ENCODE measurements at places on chromosomes 6 and 20.

GRCh38 chr20:47009784-47010183 lies 115.1 kb downstream of the EYA2 start:
- DNase-seq = no peak

- peak; percentile 78 for DNase-seq
Observed at GRCh38 chr20:45406260-45407066, 1.6 kb upstream of the DBNDD2 start.

GRCh38 chr20:3857405-3857804 lies 10.8 kb downstream of the MAVS start:
- no peak for DNase-seq

DNA sequence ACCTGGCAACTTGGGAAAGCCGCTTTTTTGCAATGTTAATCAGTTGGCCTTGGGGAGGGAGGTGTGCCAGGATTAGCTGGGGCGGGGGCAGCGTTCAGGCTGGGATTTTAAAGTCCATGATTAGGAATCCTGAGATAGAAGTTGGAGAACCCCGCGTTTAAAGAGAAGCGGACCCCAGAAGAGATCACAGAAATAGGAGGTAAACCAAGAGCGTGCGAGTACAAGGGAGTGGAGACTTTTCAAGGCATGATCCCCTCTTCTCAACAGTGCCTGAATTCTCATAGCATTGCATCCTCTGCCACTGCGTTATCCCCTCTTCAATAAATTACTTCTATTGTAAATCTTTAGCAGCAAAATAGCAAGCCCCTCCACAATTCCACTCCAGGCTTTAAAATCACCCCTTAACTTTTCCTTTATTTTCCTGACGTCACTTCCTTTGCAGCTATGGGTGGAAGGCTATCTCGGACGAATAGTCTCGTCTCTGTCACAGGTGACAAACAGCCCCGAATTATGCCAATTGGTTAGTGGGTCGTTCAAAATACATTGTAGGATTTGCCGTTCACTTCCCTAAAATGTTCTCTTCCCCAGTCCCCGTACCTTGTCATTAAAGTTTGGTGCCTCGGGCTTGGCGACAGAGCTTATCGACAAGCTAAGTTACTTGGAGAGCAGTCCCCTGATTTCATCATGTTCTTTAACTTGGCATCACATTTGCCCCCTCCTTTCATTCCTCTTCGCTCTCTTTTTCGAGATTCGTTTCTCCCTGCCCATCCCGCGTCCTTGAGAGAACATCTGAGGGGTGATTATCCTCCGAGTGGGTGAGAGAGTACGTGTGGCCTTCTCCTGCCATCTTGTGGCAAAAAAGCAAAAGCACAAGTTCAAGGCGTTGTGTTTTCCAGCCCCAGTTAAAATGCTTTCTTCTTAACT lies 17.1 kb downstream of the OR2B2 start:
- peak; percentile 56 for DNase-seq

DNA sequence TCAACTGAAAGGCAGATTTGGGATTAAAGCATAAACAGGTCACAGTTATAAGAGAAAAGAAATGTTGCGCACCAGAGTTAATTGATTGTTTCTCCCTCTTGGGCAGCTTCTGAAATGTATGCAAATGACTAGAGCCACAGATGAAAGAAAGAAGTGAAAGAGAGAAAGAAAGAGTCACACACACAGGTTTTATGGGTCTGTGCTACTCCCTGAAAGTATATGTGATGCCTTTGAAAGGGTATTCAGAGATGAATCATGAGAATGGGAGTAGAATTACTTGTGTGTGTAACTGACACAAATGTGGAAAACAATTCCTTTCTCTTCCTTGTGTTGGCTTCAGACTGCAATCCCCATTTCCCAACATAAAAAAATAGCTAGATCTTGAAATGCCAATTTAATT lies 196.9 kb downstream of the FOXA2 start:
- DNase-seq = no peak

DNA sequence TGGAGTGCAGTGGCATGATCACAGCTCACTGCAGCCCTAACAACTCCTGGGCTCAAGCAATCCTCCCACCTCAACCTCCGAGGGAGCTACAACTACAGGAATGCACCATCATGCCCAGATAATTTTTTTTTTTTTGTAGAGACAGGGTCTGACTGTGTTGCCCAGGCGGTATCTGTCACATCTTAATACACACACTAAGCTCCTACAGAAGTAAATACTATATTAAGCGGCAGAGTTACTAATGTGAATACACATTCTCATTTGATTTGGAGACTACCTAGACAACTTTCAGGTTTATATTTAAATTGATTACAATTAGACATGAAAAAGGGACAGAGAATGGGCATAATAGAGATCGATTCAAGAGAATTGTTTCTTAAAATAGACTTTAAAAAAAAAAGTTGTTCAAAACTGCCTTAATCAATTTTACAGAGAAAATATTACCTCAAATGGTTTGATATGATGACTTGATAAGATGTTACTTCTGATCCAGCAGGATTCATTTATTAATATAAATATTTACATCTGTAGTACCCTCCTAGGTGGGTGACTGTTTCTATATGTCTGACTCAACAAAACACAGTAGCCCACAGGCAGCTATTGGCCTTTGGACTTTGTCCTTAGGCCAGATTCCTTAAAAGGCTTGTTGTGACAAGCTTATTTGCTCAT lies 7.1 kb upstream of the LOC128125822 start:
- no peak for DNase-seq

GRCh38 chr6:125789167-125789566 lies 1.6 kb upstream of the NCOA7 start:
- no peak for DNase-seq

DNA sequence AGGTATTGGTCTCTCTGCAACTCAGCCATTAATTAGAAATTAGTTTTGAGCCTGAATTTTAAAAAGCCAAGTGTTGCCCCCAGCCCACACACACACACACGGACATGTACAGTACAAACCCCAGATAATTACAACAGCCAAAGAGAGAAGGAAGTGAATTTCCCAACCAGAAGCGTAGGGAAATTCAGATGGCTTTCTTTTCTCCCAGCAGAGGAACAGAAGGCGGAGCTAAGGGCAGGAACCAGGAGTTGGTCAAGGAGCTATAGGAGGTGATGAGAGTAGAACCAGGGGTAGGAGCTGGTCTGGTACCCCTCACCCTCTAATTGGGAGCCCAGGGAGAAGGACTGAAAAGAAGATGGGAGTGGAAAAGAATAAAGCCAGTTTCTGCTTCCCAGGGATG lies 3.9 kb upstream of the ZBTB9 start:
- DNase-seq = no peak

- no peak for DNase-seq
Observed at GRCh38 chr20:47152068-47152467, 204.4 kb downstream of the ZMYND8 start.

GRCh38 chr6:45668705-45669104 lies 291.0 kb upstream of the SUPT3H start:
- DNase-seq = no peak

DNA sequence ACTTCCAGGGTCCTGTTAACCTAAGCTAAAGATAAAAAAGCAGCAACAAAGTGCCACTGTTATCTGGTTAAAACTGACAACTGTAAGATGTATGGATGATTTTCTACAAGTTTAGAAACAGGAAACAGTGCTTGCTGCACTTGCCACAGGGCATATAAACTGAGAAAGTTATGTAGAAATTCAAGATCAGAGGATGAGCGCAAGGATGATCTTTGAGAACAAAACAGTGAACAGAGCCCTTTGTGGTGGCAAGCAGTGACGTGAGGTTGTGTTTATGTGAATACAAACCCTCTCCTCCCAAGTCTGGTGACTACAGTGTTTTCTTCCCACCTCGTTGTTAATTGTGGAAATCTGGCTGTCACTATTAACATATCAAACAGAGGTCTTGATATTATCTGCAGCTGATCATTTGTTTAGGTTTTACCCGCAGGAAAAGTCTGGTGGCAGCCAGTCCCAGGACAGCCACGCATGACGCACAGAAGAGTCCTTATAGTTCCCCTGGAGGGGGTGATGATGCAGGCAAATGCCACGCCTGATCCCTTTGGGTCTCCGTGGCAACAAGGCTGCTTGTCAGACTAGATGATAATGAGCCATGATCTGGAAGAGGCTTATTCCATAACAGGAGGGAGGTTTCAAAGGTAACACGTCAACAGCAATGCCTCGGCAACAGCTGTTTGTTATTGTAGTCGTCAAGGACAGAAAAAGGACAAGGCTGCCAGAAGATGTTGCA lies 43.1 kb upstream of the TNFAIP3 start:
- peak; percentile 37 for DNase-seq

- no peak for DNase-seq
Observed at GRCh38 chr20:53824779-53825178, 231.1 kb upstream of the ZNF217 start.

DNA sequence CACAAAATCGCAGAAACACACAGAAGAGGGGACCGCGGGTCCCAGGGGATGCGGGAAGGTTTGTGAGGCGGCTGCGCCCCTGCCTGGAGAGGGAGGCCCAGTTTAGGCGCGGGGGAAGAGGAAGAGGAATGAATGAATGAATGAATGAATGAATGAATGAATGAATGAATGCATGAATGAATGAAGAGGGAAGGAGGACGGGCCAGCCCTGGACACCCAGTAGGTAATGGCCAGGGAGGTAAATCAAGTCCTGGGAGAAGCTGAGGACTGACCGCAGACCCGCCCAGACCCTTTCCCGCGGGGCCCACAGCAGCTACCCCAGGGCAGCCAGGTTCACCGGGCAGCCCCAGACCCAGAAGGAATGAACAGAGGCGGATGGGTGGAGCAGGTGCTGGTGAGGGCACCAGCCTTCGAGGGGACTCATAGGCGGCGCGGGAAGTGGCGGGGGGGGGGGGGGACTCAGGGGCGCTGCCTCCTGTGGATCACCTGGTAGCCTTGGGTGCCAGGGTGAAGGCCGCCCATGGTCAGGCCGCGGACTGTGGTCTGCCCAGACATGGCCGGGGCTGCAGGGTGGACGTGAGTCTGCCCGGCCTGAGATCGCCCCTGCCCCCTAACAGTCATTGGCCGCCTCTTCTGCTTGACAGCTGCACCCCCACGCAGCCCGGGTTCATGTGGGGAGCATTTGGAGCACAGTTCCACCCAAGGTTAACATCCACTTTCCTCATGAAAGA lies 192.0 kb upstream of the PDE10A start:
- no peak for DNase-seq

GRCh38 chr6:127564761-127565160 lies 12.2 kb upstream of the C6orf58 start:
- no peak for DNase-seq

- DNase-seq = peak; percentile 92
Observed at GRCh38 chr20:40689943-40690835, 1.2 kb upstream of the MAFB start.

DNA sequence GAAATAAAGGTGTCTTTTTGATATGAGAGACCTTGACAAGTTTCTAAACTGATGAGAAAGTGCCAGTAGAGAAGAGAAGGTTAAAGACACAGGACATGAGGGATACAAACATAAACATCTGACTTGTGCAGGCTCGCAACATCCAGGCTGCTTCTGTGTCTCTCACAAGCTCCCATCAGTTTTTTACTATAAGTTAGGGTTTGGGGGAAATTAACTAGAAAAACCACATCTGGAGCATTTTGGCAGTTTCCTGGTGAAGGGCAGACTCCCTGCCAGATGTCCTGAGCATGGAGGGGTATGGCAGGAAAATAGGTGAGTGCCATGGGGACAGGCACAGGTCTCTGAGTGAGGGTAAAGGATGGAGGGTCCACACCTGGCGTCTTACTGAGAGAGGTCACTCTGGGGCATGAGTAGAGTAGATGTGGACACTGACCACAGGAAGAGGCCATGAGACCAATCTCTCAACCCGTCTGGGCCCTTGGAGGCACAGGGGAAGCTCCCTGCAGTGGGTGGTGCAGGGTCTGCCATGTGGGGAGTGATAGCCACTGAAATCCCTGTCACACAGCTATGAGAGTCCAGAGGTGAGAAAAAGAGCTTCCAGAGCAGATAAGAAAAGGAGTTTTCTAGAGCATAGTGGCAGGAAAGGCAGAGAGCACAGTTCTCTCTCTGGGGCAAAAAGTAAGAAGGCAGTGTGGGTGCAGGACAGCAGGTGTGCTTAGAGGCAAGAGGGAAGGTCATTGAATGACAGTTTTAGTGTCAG lies 193.3 kb upstream of the SYNDIG1 start:
- DNase-seq = no peak

- DNase-seq = no peak
Observed at GRCh38 chr6:169904051-169904922, 152.9 kb downstream of the ERMARD start.

DNA sequence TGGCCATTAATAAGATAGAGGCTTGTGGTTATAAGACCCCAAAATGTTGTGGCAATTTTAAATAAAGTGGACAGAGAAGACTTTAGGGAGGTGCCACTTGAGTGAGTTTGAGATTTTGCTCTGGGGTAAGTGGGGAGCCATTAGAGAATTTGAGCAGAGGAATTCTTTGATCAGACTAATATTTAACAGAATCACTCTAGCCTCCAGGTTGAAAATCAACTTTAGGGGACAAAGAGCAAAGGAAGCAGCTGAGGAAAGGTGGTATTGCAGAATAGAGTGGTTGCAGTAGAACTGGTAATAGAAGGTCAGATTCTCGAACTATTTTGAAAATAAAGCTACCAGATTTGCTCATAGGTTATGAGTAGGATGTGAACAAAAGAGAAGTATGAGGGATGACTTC lies 50.7 kb upstream of the RNF146 start:
- DNase-seq = no peak

DNA sequence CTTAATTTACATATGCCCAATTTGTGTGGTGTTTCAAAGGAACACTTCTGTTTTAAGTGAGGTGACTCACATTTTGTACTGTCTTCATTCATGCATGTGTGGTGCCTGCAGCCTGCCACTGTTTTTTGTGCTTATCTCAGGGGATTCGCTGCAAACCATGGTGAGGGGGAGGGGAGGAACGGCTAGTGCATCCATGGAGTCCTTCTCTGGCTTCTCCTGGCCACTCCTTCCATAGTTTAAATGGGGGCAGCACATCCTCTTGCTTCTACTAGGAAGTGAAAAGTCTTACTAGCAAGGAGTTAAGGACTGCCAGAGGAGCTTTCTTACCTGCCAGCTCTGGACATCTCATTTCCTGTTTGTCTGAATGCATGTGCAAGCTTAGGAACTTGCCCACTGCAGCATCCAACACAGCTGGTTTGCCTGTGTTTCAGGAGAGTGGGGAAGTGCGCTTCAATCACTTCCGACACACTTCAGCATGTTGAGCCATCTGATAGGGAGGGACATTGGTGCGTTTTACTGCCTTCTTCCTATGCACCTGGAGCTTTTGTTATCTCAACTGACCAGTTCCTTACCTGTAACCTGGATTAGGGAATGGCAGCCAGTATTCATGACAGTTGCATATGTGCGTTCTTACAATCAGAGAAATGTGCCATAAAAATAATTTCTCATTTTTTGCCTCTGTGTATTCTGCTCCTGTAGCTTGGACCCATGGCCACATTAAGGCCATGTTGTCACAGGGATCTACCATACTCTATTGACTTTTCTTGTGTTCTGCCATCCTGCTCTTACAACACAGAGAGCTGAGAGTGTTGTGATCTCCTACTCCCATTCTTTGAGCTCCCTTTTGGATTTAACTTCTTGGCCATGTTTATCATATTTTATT lies 211.3 kb downstream of the ARID1B start:
- DNase-seq = no peak

GRCh38 chr6:27415898-27416297 lies 27.3 kb downstream of the ZNF391 start:
- no peak for DNase-seq

GRCh38 chr20:60046011-60046413 lies 87.8 kb downstream of the CDH26 start:
- no peak for DNase-seq
